ENCODE measurements at places on chromosomes 7 and 10. TPM values are rescaled to one million over a fixed set of nuclear protein-coding genes. Genes with fewer than 3 reads are reported as not detected.

- DNase-seq, result no peak
These were observed 106.5 kb upstream of the FZD1 start for GRCh38 chr7:91157579-91158320.

GRCh38 chr10:73646598-73647041 is 5.3 kb upstream of the MYOZ1 start:
- DNase-seq, result no peak

DNA sequence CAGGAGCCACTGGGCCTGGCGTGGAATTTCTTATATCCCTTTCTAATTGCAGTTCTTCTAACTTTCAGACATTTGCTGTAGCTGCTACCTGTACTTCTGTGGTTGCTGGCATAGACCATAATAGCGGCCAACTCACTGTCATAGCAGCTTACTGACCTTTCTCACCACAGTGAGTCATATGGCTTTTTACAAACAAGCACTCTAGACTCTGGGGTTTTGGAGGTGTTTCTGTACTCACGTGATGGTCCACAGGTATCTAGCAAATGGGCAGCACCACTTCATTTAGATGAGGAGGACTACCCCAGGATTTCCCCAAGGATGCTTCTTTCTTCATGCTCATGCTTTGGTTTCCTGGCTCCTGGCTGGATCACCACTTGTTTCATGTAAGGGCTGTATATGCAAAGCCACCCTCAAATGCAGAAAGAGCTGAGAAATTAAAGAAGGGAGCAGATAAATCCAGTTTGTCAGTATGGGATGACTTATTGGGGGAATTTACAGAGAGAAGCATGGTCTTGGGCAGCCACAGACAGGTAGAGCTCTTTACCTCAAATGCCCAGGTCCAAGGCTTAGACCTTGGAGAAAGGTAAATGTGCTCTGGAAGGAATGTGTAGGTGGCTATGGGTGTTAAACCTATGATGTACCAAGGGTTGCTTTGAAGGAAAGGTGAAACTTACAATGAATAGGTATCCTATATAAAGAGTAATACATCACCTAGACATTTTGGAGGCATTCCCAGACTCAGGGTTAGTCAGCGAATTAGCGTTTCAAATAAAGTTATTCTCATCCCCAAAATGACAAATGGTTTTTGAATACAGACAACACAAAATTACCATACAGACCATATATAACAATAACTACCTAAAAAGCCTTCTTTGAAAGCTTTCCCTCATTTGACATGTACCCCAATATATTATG is 15.9 kb upstream of the SLC25A16 start:
- DNase-seq, result no peak

GRCh38 chr10:32217216-32217615 is 129.7 kb downstream of the EPC1 start:
- no peak for DNase-seq

DNA sequence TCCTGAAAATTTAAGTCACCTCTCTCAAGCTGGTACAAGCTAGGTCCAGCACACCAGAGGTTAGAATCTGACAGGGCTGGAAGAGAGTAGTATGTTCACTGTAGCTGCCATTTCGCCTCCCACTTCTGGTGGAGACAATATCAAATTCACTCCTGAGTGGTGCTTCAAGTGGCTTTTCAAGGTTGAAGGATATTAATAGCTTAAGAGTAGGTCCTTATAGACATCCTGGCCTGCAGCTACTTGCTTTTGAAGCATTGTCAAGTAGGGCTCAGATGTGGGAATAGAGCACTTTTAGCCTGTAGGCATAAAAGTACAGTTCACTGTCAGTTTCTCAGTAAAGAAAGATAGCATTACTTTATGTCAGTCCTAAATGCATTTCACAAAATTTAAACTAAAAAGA is 270.5 kb upstream of the PLPP4 start:
- no peak for DNase-seq

DNA sequence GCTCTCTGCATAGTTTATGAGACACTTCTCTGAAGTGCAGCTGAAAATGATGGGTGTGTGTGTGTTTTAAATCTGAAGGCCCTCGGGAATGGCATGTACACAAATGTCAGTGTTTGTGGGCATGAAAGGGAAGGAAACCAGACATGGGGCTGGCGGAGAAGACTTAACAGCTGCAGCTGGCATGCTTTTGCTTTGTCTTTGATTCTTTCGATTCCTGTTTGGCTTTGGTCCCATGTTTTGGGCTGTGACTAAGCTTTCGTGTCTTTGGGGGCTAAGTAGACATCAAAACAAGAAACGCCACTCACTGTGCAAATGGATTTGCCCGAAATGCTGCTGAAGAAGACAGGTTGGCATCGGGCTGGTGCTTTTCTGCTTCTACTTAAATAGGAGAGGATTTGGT is 179.3 kb downstream of the PFKFB3 start:
- no peak for DNase-seq

DNA sequence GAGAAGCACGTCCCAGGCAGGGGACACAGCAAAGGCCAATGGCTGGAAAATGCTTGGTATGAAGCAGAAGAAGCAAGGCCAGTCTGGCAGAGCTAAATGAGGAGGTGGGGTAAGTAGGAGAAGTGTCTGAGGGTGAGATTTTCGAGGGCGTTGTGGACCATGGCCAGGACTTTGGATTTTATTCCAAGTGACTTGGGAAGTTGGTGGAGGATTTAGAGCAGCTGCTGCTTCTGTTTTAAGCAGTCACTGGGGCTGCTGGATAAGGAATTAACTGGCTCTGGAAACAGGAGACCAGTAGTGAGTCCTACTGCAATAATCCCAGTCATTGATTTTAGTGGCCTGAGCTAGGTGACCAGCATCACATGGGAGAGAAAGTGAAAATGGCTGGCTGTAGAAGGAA is 67.6 kb upstream of the GSDME start:
- DNase-seq, result no peak

GRCh38 chr7:109763611-109764010 is 1193.9 kb downstream of the DNAJB9 start:
- no peak for DNase-seq

DNA sequence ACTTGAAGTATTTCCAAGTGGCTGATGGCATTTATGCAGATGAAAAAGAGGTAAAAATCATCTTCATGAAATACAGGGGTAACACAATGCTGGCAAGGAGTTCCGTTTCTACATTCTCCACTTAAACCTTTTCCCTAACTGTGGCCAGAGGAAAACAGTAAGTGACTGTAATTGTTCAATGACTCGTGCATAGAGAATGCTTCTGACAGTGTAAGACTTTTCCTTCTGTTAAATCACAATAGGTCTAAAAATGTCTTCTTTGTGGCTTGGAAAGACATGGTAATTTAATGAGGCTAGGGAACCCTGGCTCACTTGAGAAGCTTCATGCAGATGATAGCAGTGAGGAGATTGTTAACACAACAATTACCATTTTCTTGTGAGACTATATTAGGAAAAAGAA is 50.3 kb upstream of the RSU1 start:
- DNase-seq, result peak; percentile 21

DNA sequence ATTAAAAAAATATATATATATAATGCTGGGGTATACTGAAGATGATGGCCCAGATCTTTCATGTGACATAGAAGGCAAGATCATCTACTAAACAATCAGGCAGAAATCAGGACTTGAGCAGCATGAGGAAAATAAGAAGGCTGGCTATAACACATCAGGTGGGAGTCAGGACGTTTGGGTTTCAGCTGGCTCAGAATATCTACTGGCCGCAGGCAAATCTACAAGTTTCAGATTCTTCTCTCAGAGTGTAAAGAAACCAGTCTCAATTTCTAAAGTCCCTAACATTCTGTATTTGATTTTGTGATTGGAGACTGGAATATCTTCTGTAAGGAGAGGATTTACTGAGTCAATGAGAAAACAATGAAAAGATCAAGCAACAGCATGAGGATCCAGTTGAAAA is 37.7 kb upstream of the FAM3C start:
- DNase-seq, result no peak

DNA sequence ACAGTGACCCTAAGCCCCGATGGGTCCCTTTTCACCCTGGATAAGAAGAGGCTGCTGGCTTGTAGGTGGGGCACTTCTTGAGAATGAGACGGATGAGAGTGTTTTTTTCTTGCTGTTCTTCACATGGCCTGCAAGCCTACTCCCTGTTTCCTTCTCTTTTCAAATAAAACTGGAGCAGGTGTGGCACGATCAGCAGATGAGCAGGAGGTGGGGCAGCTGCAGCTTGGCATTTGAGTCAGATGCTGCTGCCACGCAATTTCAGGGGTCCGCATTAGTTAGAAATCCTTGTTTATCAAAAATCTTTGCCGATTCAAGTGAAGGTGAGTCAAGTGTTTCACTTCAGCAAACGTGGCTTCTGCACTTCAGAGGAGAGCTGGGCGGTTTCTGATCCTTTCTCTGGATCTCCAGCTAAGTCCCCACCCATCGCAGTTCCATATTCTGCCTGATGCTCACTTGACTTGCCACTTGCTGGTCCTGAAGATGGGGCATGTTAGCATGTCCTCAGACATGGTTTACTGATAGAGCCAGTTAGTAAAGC is 20.8 kb downstream of the WDFY4 start:
- no peak for DNase-seq

DNA sequence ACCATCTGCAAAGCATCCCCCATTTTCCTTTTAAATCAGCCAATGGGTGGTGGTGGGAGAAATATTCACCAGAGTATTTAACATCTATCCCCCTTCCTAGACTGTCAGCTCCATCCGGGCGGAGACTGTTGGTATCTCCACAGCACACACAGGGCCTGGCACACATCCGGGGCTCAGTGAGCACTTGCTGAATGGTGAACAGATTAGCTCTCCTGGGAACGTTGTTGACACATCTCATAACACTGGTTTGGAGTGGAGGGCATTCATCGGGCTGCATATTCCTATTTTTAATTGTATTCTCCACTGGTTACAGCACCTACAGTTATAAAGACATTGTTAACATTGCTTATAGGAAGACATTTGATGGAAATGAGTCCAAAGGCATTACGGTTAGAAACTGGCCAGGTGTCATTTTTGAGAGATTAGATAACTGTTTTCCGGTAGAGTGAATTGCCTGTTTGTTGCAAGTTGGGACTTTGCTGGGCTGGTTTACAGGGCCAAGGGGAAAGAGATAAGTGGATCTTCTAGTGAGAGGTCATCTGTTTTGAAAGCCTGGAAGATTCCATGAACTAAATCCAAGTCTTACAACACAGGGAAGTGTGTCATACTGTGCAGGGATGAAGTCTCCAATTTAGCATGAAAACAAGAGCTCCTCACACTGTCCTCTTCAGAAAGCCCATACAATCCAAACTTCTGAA is 101.8 kb downstream of the EGFR start:
- DNase-seq, result no peak

DNA sequence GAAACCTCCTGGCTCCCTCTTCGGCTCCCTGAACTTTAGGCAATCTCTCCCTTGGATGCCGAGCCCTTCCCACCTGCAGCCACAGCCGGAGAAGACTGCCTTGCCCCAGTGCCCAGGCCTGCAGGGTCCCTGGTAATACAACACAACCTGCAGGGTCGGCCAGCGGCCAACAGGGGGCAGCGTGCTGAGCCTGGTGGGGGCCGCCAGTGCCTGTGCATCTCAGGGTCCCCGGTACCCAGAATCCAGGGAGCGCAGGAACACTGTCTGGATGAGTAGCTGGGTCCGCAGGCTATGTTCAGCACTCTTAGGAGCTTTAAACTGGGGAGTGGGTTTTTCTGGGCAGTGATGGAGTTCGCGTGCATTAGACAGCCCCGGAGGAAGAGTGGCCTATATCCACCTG is 17.5 kb upstream of the C10orf71 start:
- DNase-seq, result peak; percentile 15

DNA sequence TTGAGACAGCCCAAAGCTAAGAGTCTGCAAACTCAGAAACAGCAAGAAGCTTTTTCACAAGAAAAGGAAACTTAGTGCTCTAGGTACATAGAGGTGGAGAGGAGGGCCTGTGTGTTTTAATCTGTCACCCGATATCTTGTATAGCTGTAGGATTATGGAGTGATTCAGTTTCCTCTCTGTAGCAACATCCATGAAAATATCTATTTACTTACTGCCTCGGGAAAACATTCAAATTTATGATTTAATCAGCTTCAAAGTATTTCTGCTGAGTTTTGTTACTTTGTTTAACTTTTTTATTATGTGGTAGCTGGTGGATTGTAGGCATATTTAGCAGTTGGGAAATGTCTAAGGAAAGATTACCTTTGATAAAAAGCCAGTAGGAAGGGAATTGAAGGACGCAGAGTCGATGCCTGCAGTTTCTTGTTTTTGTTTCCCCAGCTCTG is 292.0 kb downstream of the CCDC3 start:
- DNase-seq, result no peak

DNA sequence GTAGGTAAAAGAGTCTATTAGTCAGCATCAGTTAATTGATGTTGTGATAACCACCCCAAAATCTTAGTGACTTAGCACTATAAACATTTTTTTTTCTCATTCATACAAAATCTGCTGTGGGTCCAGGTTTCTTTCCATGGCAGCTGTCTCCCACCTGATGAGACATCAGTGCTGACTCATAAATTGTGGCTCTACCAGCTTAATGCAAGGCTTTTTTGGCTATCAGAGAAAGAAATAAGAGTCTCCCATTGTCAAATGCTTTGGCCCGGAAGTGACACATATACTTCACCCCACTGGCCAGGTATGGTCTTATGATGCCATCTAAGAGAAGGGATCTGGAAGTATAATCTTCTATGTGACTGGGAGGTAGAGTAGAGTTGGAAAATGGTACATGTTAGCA is 14.5 kb downstream of the DNAJB9 start:
- no peak for DNase-seq

DNA sequence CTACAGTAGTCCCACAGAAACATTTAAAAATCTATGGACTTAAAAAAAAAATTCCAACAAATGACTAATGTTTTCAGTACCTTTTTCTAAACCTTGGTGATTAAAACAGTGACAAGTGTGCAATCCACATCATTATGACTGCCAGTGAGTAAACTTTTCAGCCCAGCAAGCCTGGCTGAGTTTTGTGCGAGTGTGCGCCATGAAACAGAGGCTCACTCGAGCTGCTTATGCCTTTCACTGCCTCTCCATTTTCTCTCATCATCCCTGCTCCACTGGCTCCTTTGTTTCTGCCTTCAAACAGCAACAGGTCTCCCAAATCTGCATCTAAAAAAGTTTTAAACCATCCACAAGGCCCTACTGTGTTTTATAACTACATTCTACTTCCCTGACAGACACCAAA is 105.8 kb downstream of the USP6NL start:
- DNase-seq, result no peak

GRCh38 chr10:103433858-103434257 is 18.3 kb downstream of the CALHM2 start:
- DNase-seq, result no peak

GRCh38 chr10:102620591-102621442 is 23.5 kb upstream of the TRIM8 start:
- no peak for DNase-seq

DNA sequence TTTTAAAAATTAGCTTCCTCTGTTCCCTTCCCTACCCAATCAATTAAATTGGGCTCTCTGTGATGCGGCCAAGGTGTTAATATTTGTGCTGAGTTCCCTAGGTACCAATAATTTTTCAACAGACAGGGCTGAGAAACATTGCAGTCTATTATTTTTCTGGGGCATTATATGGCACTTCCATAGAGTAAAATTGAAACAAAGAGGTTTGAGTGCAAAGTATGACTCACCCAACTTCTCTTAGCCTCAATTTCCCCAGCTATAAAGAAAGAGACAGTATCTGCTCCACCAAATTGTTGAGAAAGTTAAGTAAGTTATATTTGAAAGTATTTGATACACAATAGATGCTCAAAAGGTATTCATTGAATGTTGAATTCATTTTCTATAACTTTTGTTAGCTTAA is 74.9 kb downstream of the TES start:
- no peak for DNase-seq

The COL17A1 gene
- polyA plus RNA-seq, result 0.35 TPM

The PNLIPRP1 gene
- not detected for polyA plus RNA-seq

The GBX1 gene
- polyA plus RNA-seq, result not detected

The NKX6-2 gene
- 0.14 TPM for polyA plus RNA-seq

The NRP1 gene
- 1.2 TPM for polyA plus RNA-seq

The ITPRID1 gene
- 0.03 TPM for polyA plus RNA-seq

The UBE3C gene
- polyA plus RNA-seq, result 32.0 TPM

The TWIST1 gene
- polyA plus RNA-seq, result 0.29 TPM

Measured in H1 (cell line).